Stimulated activated CD4-positive, alpha-beta T cell treated with anti-CD3 and anti-CD28 coated beads, Interleukin-2, amount 100 ng/mL, for 24 hours (primary cell): ENCODE measurements at places on chromosomes 5 and 9.

GRCh38 chr5:161027763-161028162 lies 175.8 kb upstream of the ATP10B start:
- no peak for DNase-seq

- no peak for DNase-seq
Measured at GRCh38 chr9:82101475-82101874, 112.9 kb downstream of the SPATA31D1 start.

DNA sequence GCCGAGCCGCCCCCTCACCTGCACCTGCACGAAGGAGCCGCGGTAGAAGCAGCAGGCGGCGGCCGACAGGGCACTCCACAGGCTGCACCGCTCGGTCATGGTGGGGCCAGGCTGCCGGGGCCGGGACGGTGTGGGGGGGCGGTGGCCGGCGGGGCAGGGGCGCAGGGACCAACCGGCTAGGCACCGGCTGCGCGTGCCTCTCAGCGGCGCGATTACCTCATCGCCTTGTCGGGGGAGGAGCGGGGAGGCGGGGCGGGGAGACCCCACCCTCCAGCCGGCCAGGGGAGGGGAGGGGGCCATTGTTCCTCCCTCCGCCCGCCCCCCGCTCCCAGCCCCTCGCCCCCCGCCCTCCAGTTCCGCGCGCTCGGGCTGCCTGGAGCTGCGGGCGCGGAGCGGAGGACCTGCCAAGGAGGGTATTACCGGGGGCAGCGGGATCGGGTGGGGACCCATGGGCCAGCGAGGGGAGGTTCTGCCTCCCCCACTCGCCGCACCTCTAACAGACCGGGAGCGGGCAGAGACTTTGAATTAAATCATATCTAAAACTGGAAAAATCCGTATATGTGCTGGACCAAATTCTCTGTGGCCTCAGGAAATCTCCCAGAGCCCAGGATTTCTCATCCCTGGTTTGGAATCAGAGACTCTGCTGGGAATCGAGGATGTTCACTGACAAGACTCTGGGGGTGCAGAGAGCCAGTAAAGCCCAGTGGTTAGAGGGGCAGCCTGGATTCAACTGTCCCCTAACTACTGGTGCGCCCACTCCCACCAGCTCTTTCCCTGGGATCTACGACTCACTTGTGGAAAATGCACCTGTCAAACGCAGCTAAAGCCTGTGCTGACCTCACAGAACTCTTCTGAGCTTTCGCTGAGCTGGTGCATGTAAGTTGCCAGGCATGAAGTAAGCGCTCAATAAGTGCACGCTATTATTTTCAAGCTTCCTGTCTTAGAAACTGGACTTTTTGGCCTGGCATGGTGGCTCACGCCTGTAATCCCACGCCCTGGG lies 20.3 kb upstream of the TOR2A start:
- no peak for DNase-seq

GRCh38 chr9:25212361-25212760 lies 465.9 kb downstream of the TUSC1 start:
- DNase-seq, result no peak

DNA sequence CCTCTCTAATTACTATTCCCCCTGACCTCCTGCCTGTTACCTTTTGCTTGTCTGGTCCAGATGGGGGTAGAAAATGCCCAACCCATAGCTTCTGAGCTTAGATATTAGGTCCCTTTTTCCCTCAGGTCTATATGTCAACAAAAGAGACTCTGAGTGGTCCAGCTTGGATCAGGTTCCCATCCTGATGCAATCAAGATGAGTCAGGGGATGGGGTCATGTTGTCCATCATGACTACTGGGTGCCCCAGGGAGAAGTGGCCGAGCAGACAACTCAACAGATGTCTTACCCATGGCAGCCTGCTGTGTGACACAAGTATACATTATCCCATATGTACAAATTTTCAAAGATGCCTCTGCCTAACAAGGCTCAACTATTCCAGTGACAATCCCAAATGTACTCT lies 9.1 kb upstream of the ANKH start:
- DNase-seq, result no peak

GRCh38 chr9:81599837-81600236 lies 89.5 kb downstream of the TLE1 start:
- DNase-seq, result no peak

- DNase-seq, result no peak
Measured at GRCh38 chr9:135348076-135348787, 131.3 kb upstream of the PPP1R26 start.

DNA sequence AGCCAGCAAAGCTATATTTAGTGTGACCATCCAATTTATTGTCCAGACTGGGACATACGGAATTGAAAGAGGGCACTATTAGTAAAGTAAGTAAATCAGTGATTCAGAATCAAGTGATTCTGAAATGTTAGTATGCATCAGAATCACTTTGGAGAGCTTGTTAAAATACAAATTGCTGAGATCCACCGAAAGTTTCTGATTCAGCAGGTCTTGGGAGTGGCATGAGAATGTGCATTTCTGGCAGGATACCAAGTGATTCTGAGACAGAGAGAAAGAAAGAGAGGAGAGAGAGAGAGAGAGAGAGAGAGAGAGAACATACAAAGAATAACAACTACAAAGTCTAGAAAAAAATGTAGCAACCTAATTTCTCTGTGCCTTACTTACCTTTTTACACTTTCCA lies 65.4 kb upstream of the ASTN2 start:
- no peak for DNase-seq

DNA sequence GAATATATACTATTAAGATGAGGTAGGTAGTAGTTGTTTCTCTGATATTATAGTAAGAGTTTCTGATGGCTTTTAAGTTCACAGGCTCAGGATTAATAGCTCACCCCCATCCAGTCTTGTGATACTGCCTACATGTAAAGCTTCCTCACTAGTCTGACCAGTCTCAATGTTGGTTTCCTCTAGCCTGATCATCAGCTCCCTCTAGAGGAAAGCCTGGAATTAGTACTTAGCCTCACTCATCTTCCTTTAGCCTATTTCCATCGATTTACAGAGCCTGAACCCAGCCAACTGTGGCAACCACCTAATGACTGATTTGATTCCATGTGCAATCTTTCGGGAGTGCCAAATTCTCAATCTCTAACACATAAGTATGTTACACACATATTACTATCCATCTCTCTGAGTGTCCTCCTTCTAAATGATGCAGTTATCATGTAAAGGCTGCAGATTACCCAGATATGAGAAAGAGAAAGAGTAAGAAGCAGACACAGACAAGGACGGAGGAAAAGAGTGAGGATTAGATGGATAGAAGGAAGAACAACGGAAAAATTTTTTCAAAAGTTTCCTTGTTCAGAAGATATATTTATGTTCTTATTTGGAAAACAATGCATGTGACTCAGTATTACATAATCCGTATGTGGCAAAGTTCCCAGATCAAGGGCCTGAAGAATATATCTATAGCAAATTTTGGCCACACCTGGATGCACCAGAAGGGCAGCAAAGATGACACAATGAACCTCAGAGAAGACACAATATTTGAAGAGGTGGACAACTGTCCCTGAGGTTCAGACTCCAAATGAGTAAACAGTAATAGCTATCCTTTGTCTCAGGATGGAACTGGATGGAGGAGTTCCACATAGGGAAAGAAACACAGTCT lies 333.7 kb downstream of the ELAVL2 start:
- DNase-seq, result no peak

- DNase-seq, result no peak
Measured at GRCh38 chr5:168819004-168819621, 239.9 kb upstream of the PANK3 start.

- no peak for DNase-seq
Measured at GRCh38 chr9:124008303-124008693, 3.3 kb upstream of the LHX2 start.

- no peak for DNase-seq
Measured at GRCh38 chr9:21141427-21141882, at the start of gene IFNW1. Gene IFNW1 (minus strand): TSS chr9:21141832. CDS start chr9:21141570, 262 bp downstream.

- no peak for DNase-seq
Measured at GRCh38 chr9:106920091-106920490, 57.1 kb downstream of the ZNF462 start.

GRCh38 chr5:6737043-6737941 lies 24.1 kb downstream of the TENT4A start:
- no peak for DNase-seq

- DNase-seq, result no peak
Measured at GRCh38 chr5:57600321-57600720, 117.7 kb upstream of the ACTBL2 start.

GRCh38 chr5:10801931-10802666 lies 41.1 kb upstream of the DAP start:
- DNase-seq, result no peak

DNA sequence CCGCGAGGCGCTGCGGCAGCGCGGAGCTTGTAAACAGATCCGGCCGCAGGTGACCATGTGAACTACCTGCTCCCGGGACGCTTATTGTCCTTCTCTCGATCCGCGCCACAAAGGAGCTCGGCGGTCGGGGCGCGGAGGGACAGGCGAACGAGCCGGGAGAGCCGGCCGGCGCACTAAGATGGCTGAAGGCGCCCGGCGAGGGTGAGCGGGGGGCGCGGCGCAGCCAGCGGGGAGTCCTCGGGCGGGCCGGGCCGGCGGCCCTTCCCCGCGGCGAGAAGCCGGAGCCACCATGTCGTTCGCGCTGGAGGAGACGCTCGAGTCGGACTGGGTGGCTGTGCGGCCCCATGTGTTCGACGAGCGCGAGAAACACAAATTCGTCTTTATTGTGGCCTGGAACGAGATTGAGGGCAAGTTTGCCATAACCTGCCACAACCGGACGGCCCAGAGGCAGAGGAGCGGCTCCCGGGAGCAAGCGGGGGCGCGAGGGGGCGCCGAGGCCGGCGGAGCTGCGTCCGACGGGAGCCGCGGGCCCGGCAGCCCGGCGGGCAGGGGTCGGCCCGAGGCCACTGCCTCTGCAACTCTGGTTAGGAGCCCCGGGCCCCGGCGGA lies 535 bp downstream of the JMY start:
- no peak for DNase-seq

- no peak for DNase-seq
Measured at GRCh38 chr9:133474215-133474614, 4.7 kb downstream of the SLC2A6 start.

DNA sequence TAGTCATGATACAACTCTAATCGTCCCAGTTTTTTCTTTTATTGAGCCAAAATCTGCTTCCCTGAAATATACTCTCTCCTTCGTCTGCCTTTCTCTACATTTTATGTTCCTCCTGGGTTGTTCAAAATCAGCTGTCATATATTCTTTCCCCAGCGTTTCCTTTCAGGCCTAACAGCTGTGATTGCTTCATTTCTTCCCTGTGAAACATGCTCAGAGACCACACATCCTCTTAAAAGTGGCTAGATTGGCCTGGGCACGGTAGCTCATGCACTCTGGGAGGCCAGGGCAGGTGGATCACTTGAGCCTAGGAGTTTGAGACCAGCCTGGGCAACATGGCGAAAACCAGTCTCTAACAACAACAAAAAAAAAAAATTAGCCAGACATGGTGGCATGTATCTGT lies 25.1 kb downstream of the NFX1 start:
- DNase-seq, result no peak

GRCh38 chr9:115162946-115163345 lies 45.0 kb upstream of the TNC start:
- no peak for DNase-seq

DNA sequence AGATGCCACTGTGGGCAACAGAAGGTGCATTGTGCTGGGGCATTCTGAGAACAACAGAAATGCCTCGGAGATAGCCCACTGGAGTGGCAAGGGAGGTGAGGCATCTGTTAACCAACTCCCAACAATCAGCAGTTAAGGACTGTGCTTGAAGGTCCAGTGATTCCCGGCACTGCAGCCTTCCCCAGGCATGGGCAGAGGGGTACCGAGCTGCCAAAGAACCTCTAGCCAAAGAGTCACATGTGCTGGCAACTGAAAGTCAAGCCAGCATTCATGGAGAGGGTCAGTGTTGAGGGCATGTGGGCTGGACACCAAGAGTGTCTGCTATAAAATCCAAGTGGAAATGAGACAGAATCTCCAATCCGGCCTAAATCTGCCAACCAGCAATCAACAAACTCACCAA lies 149.6 kb downstream of the ASTN2 start:
- no peak for DNase-seq
